ENCODE measurements at places on chromosomes 12 and 14. TPM values are rescaled to one million over a fixed set of nuclear protein-coding genes. Genes with fewer than 3 reads are reported as not detected.

RNFT2 gene
- polyA plus RNA-seq, result 1.4 TPM

LIN7A gene
- polyA plus RNA-seq, result 0.35 TPM

POTEG gene
- not detected for polyA plus RNA-seq

PZP gene
- 0.22 TPM for polyA plus RNA-seq

MDM1 gene
- polyA plus RNA-seq, result 17.3 TPM

ARL1 gene
- 25.2 TPM for polyA plus RNA-seq

RHEBL1 gene
- polyA plus RNA-seq, result 22.5 TPM
